Thoracic aorta (tissue), 2 donors: ENCODE measurements at places on chromosomes 5 and 9. TPM values are rescaled to one million over a fixed set of nuclear protein-coding genes. Genes with fewer than 3 reads are reported as not detected.
A peak's percentile ranks its signal among the peaks of the same experiment; 100 is the strongest.

DNA sequence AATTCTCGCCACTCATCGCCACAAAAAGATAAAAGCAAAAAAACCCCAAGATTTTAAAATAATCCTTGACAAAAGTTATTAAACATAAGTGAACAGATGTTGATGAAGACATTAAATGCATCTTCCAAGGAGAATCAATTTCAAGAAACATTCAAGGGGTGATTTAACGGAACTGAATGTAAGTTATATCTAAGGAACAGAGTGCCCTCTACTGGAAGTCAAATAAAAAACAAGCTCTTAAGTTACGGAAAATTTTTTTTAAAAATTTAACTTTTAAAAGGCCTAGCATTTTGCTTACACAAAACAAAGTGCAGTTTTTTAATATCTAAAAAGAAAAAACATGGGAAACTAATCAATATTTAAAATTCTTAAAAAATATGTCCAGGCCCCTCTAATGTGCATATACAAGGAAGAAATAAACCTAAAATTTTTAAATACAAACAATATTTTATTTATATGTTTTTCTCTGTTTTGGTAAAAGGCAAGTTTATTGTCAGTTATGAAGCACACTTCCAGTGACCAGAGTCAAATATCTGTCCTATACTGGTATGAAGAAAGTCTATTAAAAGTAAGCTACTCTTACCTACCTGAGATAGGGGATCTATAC, 28.0 kb downstream of the TEX10 start:
- no peak overlapping the region for H3K27ac ChIP-seq
- H3K36me3 ChIP-seq, result no peaks in the 10 kb centered on the region
- no peak for DNase-seq
- no peaks in the 10 kb centered on the region for H3K27me3 ChIP-seq

- H3K36me3 ChIP-seq, result peaks cover 12% of the 10 kb centered on the region
- no peaks in the 10 kb centered on the region for H3K27me3 ChIP-seq
- H3K27ac ChIP-seq, result no peak overlapping the region
- no peaks in the 10 kb centered on the region for H3K4me1 ChIP-seq
- no peak overlapping the region for H3K4me3 ChIP-seq
Observed at GRCh38 chr9:137764981-137765380, 112.6 kb upstream of the CACNA1B start.

DNA sequence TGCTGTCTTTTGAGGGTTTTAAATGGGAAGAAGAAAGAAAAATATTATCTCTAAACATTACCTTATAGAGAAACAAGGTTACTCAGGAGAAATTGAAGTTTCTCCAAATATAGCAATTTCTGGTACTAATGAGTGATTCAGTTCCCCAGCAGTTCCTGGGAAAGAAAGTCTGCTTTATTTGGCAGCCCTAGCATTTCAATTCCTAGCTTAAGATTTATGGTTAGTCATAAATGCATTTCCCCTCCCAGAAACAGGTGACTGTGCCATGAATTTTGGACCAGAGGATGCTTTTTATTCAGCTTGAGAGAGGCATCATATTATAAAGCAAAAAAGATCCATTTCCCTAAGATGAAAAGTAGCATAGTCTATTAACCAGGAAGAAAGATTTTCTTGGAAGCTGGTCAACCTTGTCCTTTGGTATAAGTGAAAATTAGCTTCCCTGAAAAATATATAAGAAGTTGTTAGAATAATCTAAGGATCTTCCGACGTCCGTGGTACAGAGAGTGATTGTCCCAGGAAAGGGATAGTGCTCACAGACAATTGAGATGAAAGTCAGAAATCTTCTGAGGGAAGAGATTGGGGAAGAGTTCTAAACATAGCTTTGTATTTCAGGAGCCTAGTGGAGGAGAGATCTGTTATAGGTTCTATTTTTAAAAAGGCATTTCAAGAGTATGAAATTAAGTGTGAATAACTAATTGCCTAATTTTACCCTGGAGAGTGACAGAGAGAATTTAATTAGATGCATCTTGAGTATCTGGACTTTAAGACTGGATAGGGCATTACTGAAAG, 164.9 kb downstream of the ESM1 start:
- peak overlapping the region; percentile 82 for H3K27ac ChIP-seq
- no peak for DNase-seq
- H3K4me3 ChIP-seq, result no peak overlapping the region

Gene DIRAS2
- not detected for total RNA-seq

Gene IL5
- not detected for total RNA-seq
